ENCODE measurements at places on chromosomes 16 and 17. TPM values are rescaled to one million over a fixed set of nuclear protein-coding genes. Genes with fewer than 3 reads are reported as not detected.

DNA sequence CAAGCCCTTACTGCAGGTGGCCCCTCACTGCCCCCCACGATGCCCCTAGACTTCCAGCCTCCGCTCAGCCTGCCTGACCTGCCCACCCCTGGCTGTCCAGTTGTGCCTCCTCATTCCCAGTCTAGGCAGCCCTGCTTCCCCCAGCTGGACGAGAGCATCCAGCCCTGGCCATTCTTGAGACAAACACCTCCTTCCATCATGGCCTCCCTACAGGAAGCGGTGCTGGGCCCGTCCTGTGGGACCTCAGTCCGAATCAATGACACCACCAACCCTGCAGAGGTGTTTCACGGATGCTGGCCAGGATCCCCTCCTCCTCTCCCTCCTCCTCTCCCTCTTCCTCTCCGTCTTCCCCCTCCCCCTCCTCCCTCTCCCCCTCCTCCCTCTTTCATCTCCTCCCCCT, 28.3 kb downstream of the CCDC40 start:
- DNase-seq: no peak

DNA sequence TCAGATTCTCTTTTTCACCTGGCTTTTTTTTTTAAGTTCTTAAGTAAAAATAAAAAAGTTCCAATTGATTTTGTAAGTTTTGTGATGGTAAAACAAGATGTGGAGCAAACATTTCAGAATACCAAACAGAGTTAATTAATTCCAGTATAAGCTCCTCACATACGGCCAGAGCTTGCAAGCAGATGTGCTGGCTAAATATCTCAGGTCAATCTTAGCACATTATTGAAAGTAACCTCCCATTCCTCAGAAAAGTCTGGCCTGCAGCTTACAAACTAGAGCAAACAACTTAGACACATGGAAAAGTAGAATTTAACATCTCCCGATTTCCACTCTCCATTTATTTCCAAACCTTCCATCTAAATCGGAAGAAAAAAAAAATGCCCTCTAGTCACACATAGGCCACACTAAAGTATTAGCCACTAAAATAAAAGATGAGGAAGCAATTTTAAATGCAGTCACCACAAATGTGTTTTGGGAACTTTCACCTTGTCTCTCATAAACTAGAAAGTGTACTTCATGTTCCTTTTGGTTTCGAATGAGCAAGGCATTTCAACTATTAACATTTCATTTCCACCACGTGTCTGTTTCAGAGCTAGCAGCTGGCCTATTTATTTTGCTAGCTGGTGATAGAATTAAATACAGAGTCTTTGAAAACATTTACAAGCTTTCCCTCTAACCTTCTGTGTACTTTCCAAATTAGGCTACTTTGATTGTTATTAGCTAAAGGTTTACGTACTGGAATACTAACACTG, 143.3 kb downstream of the STX8 start:
- DNase-seq: no peak

- DNase-seq: peak; percentile 47
Measured at GRCh38 chr16:10362077-10362863, 23.6 kb upstream of the ATF7IP2 start.

- DNase-seq: no peak
Measured at GRCh38 chr17:71304498-71305158, 816.2 kb upstream of the SOX9 start.

DNA sequence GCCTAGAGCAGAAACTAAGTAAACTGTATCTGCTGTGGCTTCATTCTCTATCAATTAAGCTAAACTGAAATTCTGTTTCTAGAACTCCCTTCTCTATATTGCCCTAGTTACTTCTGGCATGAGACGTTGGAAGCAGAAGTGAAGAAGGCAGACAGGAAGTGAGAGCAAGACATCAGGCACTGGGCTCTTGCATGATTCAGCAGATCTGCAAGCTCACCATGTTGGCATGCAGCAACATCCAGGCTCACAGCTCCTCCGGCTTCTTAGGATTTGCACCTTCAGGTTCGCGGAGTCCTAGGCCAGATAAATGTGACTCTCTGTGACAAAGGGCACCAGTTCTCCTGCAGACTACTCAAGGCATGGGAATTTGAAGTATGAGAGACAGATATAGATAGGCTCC, 148.3 kb downstream of the CDH8 start:
- DNase-seq: peak; percentile 9

DNA sequence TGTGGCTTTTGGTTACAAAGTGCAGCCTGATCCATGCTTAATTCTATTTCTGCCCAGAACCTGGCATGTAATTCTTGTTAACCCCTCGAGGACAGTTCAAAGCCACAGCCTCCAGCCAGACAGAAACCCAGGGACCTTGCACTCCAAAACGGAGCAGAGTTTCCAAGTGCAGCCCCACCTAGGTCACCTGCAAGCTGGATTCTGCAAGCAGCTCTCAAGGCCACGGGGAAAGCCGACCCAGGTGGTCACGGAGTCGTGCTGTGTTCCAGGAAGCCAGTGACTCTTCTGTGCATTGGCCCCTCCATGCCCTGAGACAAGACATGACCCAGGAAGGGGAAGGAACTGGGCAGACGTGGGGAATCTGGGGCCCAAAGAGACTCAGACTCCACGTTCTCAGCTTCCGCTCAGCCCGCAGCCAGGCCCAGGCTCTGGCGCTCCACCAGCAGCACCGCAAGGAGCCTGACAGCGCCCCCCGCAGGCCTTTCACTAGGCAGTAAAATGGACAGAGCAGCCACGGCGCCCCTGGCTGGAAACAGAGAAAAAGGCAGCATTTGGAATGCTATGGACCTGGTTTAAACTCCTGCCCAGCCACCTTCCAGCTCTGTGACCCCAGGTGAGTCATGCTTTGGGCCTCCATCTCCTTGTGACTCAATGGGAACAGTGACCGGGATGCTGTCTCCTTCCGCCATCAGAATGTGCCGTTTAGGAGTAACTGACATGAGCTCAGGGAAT, 27.3 kb upstream of the GSG1L start:
- no peak for DNase-seq

- no peak for DNase-seq
Measured at GRCh38 chr17:17375841-17376240, 72.7 kb downstream of the NT5M start.

- peak; percentile 88 for DNase-seq
Measured at GRCh38 chr17:73343168-73343634, 31.4 kb upstream of the CDC42EP4 start.

GRCh38 chr17:41547921-41548843, 20.1 kb upstream of the KRT19 start:
- peak; percentile 76 for DNase-seq

DNA sequence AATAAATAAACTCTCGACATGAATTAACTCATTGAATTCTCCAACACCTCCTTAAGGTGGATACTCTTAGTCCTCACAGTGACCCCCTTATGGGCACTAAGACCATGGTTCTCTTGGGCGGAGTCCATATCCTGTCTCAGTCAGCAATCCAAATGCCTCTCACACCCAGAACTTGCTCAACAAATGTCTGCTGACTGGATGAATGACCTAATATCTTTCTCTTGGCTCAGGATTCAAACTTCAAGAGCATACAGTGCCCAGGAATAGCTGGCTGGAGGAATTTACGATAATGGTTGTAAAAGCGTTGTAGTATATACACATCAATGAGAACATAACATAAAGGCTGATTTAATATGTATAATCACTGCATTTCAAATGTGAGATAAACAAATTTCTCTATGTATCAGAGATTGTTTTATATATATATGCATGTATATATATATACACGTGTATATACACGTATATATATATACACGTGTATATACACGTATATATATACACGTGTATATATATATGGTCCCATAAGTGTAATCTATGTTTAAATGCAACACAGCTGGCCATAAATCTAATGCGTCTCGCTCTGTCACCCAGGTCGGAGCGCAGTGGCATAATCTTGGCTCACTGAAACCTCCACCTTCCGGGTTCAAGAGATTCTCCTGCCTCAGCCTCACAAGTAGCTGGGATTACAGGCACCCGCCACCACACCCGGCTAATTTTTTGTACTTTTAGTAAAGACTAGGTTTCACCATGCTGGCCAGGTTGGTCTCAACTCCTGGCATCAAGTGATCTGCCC, 6.5 kb upstream of the UBB start:
- peak; percentile 36 for DNase-seq

DNA sequence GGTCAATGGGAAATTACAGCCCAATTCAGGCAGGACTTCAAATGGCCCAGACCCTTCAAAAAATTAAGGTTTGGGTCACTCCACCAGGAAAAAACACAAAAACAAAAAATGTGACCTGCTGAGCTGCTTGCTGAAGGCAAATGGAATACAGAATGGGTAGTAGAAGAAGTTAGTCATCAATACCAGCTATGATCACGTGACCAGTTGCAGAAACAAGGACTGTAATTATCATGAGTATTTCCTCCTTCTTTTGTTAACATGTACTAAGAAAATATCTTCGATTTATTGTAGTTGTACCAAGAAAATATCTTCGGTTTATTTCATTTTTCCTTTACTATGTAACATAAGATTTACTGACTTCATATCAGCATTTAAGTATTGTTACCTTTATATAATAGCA, 1183.6 kb downstream of the CDH8 start:
- DNase-seq: no peak

DNA sequence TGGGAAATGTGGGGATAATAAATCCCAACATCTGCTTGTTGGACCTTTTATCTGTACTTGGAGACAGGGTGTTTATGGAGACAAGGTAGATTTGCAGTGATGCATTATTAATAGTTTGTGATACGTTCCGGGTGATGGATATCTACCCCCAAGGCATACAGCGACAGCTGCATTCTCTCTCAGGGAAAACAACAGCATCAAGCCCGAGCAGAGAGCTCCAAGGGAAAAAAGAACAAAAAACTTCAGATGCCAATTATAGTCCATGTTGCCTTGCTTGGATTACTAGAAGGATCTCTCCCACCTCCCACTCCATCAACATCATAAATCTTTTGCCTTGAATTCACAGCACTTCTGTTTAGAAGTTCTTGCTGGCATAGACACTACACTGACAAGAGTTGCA, 187.5 kb upstream of the CDH11 start:
- no peak for DNase-seq

DNA sequence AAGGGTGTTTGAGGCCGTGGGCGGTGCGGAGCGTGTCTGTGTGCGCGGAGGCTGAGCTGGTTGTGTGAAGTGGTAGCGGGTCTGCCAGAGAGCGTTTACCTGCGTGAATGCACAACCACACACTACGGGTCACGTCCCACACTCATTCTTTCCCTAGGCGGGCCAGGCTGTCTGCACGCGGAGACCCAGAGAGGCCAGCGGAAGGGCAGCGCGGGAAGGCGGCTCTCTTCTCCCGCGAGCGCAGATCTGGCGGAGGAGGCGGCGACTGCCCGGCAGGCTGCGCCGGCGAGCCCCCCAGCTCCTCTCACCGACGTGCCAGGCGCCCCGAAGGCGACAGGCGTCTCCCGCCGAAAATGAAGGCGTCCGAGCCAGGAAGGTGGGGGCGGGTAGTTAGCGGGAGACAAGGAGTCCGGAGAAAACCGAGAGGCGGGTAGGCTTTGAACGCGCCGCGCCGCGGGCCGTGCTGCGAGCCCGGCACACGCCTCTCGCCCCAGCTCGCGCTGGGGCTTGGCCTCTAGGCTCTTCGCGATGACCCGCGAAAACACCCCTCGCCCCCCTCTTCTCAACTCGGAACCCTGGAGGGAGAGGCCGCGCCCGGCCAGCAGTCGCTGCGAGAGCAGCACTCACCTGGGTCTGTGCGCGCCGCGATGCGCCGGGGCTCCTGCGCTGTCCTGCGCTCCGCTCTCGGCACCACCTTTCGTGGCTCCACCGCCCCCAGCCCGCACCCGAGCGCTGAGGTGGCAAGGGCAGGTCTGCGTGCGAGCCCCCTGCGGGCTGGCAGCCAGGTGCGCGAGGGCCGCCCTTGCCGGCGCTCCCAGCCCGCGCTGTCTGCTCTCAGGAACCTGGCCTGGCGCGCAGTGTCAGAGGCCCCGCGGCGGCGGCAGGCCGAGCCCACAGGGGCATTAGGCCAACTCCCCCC, 2.0 kb upstream of the FOXF1 start:
- no peak for DNase-seq

DNA sequence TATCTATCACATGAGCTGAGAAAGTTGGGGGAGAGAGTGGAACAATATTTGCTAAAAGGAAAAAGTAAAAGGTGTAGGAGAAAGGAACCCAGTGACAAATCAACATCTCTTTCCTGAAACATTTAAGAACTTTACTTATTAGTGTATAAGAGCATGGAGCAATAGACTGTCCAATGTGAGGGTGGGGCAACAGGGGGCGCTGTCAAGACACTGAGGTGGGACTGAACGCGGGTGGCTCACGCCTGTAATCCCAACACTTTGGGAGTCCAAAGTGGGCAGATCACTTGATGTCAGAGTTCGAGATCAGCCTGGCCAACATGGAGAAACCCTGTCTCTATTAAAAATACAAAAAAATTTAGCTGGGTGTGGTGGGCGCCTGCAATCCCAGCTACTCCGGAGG, 21.2 kb downstream of the PCTP start:
- no peak for DNase-seq

GRCh38 chr16:56684256-56684925, 2.1 kb downstream of the MT1X start:
- DNase-seq: no peak

GRCh38 chr16:15450624-15451023, 16.2 kb downstream of the BMERB1 start:
- DNase-seq: no peak

Gene CLDN9
- total RNA-seq: 3.5 TPM

Gene TBX21
- not detected for total RNA-seq

Gene LLGL2
- 81.8 TPM for total RNA-seq

Gene AIPL1
- total RNA-seq: not detected

Gene KRT33B
- total RNA-seq: not detected

Gene SLC4A1
- total RNA-seq: not detected

Gene TMEM94
- total RNA-seq: 18.7 TPM

Gene KRTAP9-2
- total RNA-seq: not detected

Gene PIRT
- total RNA-seq: not detected
